ENCODE measurements at places on chromosomes 13 and 19. TPM values are rescaled to one million over a fixed set of nuclear protein-coding genes. Genes with fewer than 3 reads are reported as not detected.
A peak's percentile ranks its signal among the peaks of the same experiment; 100 is the strongest.

- DNase-seq: peak; percentile 67
Measured at GRCh38 chr13:33109271-33109697, 93.1 kb downstream of the KL start.

GRCh38 chr13:24275041-24275440 is 34.3 kb upstream of the C1QTNF9 start:
- no peak for DNase-seq

DNA sequence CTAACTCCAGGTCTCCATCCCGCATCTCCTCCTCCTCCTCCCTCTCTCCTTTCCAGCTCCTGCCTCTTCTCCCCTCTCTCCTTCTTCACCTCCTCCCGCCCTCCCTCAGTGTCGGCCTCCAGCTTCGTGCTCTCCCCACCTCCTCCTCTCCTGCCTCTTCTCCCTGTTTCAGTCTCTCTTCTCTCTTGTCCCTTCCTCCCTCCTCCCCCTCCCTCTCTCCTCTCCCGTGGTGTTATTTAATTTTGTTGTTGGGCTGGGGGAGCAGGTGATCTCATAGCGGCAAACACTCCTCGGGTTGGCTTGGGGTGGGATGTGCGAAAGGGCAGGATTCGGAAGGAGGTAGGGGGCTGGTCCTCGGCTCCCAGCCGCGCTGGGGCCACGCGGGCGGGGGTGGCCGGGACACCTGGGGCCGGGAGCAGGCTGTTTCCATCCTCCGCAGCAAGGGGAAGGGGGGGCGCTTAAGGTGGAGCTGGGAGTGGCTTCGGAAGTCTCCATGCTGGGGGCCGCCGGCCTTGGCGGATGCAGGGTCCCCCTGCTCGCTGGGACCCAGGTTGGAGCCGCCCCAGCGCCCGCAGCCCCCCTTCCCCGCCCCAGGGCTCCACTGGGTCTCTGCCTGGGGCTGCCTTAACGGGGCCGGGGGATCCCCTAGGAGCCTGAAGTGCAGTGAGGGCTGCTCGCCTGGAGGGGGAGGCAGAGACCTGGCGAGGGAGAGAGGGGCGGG is at the start of gene CA11:
Gene CA11 (minus strand): TSS at position 187 of the 721 bp plus-strand sequence. CDS start 555 bp downstream, outside the sequence.
- DNase-seq: peak; percentile 82

GRCh38 chr19:17757125-17757524 is 5.8 kb downstream of the FCHO1 start:
- DNase-seq: peak; percentile 58

The ZNF471 gene
- 1.9 TPM for total RNA-seq

GRCh38 chr13:48429886-48430285 is 17.0 kb upstream of the LPAR6 start:
- no peak for DNase-seq

- no peak for DNase-seq
Measured at GRCh38 chr19:46766569-46767317, 20.5 kb upstream of the STRN4 start.

DNA sequence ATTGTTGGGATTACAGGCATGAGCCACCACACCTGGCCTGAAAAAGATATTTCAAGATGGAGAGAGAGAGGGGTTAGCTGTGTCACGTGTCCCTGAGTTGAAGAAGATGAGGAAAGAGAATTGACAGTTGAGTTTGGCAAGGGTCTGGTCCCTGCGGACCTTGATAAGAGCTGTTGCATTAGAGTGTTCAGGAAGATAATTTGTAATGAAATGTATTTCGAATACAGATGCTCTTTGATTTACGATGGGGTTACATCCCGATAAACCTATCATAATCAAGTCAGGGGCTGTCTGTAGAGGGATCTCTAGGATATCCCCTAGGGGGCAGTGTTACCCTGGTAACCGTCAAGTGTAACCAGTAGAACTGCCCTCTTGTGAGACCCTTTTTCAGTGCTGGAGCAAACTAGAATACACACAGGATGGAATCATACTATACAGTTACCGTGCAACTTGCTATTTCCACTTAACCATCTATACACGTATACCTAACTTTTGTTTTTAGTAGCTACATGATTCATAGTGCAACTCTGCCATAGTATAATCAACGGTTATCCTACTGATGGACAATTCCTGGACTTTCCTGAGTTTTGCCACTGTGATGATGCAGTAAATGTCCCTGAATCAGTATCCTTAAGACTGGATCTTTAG is 1.5 kb upstream of the ELOF1 start:
- DNase-seq: peak; percentile 76

The PSMD8 gene
- 299 TPM for total RNA-seq

The TNNI3 gene
- total RNA-seq: not detected

DNA sequence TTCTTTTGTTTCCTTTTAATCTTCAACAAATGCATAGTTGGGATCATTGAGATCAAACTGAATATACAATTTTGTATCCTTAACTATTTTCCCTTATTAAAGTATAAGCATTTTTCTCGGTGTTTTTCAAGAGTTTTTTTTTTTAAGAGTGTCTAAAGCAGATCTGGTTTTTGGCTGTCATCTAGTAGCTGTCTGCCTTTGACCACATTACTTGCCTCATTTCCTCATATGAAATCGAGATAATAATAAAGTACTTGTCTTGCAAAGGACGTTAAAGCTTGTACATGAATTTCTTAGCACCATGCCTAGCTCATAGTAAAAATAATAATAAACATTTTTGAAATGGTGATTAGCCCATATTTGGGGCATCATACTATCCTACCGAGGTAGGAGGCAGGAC is 121.2 kb downstream of the PDS5B start:
- no peak for DNase-seq

GRCh38 chr13:101757446-101758039 is 305.1 kb downstream of the ITGBL1 start:
- DNase-seq: peak; percentile 68

- DNase-seq: no peak
Measured at GRCh38 chr19:9329999-9330398, 6.0 kb downstream of the ZNF559 start.

The EXOSC5 gene
- total RNA-seq: 15.1 TPM

The ANKRD24 gene
- total RNA-seq: under 0.01 TPM

- no peak for DNase-seq
Measured at GRCh38 chr13:80012251-80012650, 328.7 kb downstream of the SPRY2 start.

GRCh38 chr19:4596033-4596904 is 36.8 kb upstream of the SEMA6B start:
- DNase-seq: no peak

DNA sequence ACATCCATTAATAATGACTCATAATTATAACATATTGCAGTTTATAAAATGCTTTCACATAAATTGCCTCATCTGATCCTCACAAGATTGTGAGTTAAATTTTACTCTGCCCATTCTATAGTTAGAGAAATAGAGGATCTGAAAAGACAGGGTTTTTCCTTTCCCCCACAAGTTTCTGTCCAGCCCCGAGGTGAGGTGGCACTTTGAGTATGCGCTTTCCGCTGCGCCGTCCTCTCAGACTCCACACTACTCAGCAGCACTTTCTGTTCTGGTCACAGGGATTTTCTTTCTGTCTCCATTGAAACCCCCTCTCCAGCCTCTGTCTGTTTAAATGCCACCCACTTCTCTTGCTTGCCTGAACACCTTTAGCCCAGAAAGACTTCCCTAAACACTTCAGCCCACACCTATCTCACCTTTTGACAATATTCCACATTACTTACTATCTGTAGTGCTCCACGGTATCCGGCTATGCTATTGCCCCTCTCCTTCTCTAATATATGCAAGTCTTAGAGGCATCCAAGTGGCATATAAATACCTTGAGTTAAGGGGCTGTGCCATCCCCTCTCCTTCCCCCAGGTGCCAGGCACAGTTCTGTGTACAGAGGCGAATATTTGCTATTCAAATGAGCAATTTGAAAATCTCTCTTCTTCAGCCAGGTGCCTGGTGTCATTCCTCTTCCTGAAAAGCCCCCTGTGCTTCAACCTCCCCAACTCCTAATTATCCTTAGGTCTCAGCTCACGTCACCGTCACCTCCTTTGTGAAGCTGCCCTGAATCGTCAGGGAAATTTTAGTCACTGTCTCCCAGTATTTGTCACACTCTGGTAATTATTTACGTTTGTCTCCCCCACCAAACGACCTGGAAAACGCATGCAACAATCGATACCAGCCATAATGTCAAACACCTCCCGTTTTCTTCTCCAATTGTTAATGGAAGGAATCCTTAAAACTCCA is 268.7 kb downstream of the NHLRC3 start:
- no peak for DNase-seq
